ENCODE measurements at places on chromosomes 11 and 22.
A peak's percentile ranks its signal among the peaks of the same experiment; 100 is the strongest.

- H3K27me3 ChIP-seq: no peaks in the 10 kb centered on the region
- DNase-seq: peak; percentile 95
- H3K36me3 ChIP-seq: peaks cover 59% of the 10 kb centered on the region
- H3K4me1 ChIP-seq: peaks cover 38% of the 10 kb centered on the region
- peak overlapping the region; percentile 96 for H3K27ac ChIP-seq
Observed at GRCh38 chr11:797296-798092, 587 bp downstream of the SLC25A22 start.

GRCh38 chr11:66975405-66976027, 412 bp downstream of the C11orf86 start:
- H3K36me3 ChIP-seq: no peaks in the 10 kb centered on the region
- no peak overlapping the region for H3K4me3 ChIP-seq
- no peaks in the 10 kb centered on the region for H3K4me1 ChIP-seq
- no peak for DNase-seq

GRCh38 chr11:122627745-122628144, 27.8 kb upstream of the UBASH3B start:
- H3K27me3 ChIP-seq: no peaks in the 10 kb centered on the region
- no peak overlapping the region for H3K4me3 ChIP-seq
- H3K27ac ChIP-seq: no peak overlapping the region
- no peaks in the 10 kb centered on the region for H3K4me1 ChIP-seq
- no peak for DNase-seq
- no peaks in the 10 kb centered on the region for H3K36me3 ChIP-seq

GRCh38 chr11:76062733-76063132, 143.6 kb downstream of the WNT11 start:
- H3K4me3 ChIP-seq: no peak overlapping the region

GRCh38 chr22:47914481-47915097, 1152.1 kb downstream of the TBC1D22A start:
- H3K4me3 ChIP-seq: no peak overlapping the region
- no peak for DNase-seq
- no peak overlapping the region for H3K27ac ChIP-seq
- peaks cover 27% of the 10 kb centered on the region for H3K4me1 ChIP-seq
- H3K36me3 ChIP-seq: no peaks in the 10 kb centered on the region

All from spleen (tissue), 13 donors.